CD4-positive, alpha-beta T cell treated with Interleukin-12 subunit alpha and Interleukin-12 subunit beta, for 1 hour (primary cell): ENCODE measurements at places on chromosomes 7 and 10.
A peak's percentile ranks its signal among the peaks of the same experiment; 100 is the strongest.

DNA sequence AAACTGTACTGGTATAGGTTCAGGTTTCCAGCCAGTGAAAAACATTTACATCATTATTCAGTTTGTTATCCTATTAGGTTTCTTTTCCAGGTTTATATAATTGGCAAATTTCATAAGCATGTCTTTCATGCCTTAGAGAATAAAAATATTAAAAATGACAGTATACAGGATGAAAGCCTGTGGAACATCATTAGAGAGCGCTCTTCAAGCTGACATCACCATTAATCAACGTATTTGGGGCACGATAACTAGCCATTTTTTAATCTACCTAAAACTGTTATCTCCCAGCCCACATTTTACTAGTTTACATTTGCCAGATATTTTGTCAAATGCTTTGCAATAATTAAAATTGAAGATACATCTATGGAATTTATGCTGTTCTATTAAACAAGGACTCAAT lies 714.1 kb downstream of the CNTNAP2 start:
- no peak for DNase-seq

- no peak for DNase-seq
These were observed 223.8 kb upstream of the KLF6 start for GRCh38 chr10:4008676-4009382.

- no peak for DNase-seq
These were observed 150.9 kb upstream of the KAT6B start for GRCh38 chr10:74675484-74675883.

GRCh38 chr10:71472912-71473311 lies 76.2 kb downstream of the CDH23 start:
- DNase-seq: no peak

DNA sequence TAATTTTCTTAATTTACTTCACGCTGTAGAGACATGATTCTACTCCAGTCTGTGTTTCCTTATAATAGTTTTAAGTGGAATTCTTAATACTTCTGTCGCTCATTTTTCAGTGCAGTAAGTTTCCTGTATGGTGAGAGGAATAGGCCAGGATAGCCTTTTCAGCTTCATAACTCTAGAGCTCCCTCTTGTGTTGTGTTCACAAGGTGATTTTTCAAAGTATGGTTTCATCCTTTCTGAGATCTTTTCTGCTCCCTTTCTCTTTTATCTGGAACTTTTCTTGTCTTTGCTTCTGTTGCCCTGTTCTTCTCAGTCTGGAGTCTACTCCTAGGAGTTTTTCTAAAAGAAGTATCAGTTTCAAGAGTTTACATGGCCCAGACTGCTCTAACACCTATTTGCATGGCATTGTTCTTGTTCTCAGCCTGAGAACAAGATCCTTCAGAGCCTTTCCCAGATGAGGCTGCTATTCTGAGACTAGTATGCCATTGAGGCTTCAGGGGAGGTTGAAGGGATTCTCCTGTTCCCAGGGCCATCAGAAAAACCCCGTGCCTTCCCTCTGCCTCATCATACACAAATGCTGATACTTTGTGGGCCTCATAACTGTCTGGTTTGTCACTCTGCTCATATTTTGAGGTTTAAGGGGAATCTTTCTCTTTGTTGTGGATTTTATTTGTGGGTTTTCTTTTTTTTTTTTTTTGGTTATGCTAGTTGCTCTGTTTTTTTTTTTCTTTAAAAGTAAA lies 21.8 kb downstream of the NET1 start:
- peak; percentile 53 for DNase-seq

GRCh38 chr7:156423876-156424275 lies 216.7 kb upstream of the RNF32 start:
- DNase-seq: no peak

GRCh38 chr7:111752022-111752582 lies 189.8 kb upstream of the IMMP2L start:
- DNase-seq: peak; percentile 43
